ENCODE measurements at places on chromosomes 1 and 21.

DNA sequence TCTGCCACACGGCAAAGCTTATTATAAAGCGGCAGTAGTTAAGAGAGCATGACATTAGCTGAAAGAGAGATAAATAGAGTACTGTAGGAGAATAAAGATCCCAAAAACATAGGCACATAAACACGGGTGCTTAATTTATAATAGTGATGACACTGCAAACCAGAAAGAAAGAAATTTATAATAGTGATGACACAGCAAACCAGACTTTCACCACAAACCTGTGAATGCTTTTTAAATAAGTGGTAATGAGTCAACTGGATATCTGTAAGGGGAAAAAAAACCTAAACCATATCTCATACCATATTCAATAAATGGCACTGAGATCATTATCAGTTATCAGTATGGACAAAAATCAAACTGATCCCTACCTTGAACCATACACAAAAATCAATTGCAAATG is 25.5 kb downstream of the USP1 start:
- DNase-seq = no peak

DNA sequence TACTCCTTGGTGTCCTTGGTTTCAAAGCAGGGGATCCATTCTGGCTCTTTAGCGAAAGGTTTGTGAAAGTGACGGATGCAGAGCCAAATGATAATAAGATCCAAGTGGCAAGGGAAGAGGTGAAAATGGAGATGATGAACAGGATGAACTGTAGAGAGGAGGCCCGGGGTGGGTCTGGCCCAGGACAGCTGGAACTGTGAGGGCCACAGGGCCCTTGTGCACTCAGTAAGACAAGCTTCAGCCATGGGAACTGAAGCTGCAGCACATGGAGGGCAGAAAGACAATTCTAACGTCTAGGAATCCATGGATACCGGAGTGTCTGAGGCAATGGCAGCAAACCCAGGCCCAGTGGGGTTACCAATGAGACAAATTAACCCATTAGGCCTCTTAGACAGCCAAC is 4.8 kb downstream of the KCNA2 start:
- DNase-seq = no peak

DNA sequence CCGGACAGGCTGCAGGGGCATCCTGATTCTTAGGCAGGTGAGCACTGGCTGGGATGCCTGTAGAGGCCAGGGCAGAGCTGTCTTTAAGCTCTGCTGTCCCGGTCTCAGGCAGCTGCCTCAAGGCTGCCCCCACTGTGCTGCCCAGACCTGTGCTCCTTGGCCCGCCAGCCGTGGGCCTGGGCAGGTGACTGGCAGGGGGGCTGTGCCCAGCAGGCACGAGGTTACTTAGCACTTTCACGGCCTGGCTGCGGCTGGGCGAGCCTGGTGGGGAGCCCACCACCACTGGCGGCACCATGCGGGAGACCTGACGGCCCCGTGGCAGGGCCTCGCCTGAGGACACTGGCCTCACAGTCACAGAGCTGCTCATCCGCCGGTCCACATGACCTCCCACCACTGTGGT is 8.2 kb downstream of the CRYBG2 start:
- DNase-seq = no peak

DNA sequence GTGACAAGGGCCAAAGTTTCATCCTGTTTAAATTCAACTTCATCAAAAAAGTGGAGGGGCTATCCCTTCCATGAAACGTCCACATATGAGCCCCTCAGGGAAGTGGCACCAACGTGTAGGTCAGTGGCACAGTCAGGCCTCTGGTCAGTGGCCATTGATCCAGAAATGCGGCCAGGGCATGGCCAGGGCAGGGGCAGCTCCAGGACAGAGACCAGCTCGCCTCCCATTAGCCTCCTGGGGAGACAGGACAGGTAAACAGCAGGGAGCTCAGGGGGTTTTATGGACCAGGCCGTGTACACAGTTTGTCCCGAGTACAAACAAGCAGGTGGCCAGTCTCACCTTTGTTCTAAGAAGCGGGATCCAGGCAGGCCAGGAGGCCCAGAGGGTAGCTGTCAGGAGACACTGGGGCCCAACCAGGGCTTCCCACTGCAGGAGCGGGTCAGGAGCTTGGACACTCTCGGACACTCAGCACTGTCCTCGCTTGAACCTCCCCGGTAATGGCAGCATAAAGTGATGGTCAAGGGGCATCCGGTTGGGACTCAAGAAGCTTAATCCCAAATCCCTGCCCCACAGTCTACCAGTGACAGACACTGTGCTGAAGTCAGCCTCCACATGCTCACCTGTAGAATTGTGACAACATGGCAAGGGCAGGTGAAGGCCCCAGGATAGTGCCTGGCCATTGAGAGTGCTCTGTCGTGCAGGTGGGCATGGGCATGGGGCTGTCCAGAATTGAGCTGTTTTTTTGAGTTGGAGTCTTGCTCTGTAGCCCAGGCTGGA is 144.1 kb upstream of the ERRFI1 start:
- DNase-seq = no peak

DNA sequence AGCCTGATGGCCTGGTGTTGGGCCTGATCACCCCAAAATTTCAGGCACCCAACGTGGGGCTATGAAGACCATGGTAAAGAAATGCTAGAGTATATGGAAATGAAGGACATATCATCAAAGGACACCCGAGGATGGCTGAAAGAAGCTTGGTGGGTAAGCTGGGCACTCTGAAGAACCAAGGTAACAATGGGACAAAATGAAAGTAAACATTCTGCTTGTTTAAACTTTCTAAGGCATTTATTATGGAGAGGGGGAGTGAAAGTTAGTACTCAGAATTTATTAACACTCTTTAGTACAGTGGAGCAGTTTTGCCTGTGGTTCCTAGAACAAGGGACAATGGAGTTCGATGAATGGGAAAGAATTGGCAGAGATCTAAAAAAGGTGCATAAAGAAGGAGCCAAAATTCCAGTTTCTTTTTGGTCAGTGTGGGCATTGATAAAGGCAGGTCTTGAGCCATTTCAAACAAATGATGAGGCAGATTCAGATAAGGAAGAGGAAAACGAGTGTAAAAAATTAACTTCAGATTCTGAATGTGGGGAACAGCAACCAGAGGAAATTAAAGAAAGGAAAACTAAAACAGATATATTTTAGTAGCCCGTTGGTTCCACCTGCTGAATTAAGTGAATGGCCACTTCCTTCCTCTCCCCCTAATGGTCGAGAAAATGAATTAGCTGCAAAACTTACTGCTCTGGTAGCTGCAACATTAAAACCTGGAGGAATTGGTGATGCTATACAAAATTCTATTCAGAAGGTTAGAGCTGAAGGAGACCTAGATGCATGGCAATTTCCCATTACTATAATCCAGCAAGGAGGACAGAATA is 8.4 kb upstream of the PM20D1 start:
- no peak for DNase-seq

DNA sequence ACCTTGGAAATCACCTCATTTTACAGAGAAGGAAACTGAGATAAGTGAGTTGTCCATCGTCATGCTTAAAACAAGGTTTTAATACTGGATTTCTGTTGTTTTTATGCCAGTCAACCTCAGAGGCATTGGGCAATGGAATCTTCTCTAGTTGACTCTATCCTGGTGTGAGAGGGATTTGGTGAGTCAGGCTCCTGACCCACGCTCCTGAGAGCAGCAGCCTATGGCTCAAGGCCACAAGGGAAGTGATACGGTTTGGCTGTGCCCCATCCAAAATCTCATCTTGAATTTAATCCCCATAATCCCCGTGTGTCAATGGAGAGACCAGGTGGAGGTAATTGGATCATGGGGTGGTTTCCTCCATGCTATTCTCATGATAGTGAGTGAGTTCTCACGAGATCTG is 90.1 kb downstream of the TLR5 start:
- DNase-seq = no peak

DNA sequence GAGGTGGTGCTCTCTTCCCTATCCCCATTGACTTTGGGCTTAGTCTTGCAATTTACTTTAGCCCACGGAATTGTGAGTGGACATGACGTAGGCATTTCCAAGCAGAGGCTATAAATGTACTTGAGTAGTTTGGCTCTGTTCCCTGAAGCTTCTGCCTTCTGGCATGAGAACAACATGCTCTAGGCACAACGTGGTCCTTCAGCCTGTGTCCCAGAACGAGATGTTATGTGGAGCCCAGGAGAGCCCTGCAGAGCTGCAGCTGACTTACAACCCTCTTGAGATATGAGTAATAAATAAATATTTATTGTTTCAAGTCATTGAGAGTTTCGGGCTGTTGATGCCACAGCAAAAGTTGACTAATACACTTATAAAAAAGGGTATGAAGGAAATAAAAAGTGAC is 105.2 kb upstream of the HMGB4 start:
- DNase-seq = peak; percentile 77

DNA sequence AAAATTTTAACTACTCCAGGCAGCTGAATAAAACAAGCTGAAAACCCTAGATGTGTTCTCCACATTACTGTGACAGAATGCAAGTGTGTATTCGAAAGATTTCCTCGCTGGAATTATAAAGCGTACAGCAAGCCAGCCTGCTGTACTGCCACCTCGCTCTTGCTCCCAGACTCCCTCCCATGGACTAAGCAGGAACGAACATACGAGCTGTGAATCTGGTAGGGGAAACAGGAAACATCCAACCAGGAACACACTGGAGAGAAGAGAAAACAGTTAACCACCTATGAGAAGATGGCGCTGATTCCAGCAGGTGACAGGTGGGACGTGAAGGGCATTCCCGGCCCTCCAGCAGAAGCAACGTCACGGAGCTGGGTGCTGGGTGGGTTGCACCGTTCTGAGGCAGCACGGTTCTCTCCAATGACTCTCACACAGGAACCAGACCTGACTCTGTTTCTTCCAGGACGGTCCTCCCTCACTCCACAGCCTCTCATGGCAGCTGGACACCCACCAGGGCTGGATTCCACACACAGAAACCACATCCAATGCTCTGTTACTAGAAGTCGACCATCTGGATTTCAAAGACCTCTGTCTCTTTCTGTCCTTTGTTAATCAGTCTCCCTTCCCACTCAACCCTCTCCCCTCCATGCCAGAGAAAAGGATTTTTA is 219.2 kb downstream of the RERE start:
- DNase-seq = peak; percentile 73

- DNase-seq = no peak
These were observed 647 bp upstream of the TCP10L start for GRCh38 chr21:32585970-32586369.

- DNase-seq = peak; percentile 30
These were observed 52.3 kb upstream of the DUSP10 start for GRCh38 chr1:221794079-221794670.

GRCh38 chr1:170041423-170042192 is 32.9 kb downstream of the KIFAP3 start:
- DNase-seq = no peak

DNA sequence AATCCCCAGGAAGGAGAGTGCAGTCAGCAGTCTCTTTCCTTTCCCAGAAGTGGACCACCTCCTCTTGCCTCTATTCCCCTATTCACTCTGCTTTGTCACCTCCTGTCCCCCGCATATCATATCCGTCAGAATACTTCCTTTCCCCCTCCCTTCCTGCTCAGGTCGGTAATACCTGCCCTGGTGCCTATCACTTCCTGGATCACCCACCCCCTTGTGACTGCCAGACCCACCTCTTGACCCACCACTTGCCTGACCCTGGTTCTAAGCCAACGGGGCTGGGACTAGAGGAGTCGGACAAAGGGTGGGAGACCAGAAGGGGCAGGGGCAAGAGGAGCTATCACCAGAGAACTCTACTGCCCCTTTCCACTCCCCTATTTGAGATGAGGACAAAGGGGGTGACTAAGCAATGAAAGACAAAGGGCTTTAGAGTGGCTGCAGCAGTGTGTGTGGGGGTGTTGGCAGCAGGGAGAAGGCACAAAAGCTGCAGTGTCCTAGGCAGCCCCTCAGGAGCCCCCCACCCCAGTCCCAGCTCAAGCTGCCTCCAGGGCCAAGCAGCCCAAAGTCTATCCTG is 1.7 kb upstream of the ADAMTS4 start:
- DNase-seq = no peak

DNA sequence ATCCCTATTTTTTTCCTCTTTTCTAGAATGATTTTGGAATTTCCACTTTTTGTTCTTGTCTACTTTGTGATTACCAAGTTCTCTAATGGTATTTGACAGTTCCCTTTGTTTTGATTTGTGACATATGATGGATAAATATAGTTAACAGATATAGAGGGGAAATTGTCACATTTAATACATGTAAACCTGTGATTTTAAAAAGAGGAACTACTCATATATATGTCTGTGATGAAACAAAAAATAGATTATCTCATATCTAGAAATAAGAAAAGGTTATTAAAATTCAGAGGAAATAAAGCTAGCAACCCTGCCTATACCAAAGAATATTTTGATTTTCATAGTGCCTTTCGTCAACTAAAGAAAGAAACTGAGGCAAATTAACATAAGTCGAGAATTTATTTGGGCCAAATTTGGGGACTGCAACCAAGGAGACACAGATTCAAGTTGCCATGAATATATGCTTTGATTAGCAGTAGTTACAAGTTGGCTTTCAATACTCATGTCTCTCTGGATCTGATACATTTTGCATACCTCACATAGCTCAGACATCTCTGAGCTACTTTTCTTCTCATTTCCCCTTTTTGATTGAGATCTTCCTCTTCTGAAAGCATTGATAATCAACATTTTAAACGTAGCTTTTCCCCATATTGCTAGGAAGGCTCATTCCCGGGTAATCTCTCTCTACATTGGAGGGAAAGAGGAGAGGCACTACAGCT is 15.6 kb upstream of the C21orf91 start:
- no peak for DNase-seq

DNA sequence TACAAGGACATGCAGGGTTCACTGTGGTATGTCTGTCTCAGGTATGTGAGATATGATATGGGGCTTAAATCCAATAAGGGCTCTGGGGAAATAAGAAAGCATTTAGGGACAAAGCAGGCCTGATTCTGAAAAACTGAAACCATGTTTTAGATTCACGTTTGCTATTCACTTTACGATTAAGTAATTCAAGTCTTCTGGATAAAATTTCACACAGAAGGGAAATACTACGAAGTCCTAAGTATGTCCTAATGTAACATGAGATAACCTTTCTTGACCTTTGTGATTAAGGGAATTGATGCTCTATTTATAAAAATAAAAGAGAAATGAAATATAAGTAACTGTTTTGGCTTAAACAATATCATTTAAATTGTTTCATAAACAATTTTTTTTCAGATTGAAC is 55.4 kb downstream of the HNRNPR start:
- DNase-seq = no peak

GRCh38 chr1:236736761-236737160 is 50.5 kb downstream of the ACTN2 start:
- DNase-seq = no peak

DNA sequence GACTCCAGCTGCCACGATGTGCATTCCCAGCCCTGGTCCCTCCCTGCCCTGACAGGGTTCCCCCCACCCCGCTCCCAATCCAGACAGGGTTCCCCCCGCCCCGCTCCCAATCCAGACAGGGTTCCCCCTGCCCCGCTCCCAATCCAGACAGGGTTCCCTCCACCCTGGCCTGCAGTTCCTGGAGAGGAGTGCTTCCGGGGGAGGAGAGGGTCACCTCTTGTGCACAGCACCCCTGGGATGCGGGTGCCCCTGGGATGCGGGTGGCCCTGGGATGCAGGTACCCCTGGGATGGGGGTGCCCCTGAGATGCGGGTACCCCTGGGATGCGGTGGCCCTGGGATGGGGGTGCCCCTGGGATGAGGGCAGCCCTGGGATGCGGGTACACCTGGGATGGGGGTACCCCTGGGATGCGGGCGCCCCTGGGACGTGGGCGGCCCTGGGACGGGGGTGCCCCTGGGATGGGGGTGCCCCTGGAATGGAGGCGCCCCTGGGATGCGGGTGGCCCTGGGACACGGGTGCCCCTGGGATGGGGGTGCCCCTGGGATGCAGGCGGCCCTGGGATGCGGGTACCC is 36.7 kb upstream of the SLC19A1 start:
- DNase-seq = no peak

- DNase-seq = peak; percentile 73
These were observed 690 bp downstream of the C1orf216 start for GRCh38 chr1:35717911-35718476.

GRCh38 chr1:225762444-225762843 is 15.2 kb upstream of the SRP9 start:
- peak; percentile 64 for DNase-seq

All from fibroblast of the aortic adventitia (primary cell).